ENCODE measurements at places on chromosomes 7 and 10.

- peak; percentile 60 for DNase-seq
Observed at GRCh38 chr7:134565643-134566136, 16.8 kb downstream of the AKR1B15 start.

DNA sequence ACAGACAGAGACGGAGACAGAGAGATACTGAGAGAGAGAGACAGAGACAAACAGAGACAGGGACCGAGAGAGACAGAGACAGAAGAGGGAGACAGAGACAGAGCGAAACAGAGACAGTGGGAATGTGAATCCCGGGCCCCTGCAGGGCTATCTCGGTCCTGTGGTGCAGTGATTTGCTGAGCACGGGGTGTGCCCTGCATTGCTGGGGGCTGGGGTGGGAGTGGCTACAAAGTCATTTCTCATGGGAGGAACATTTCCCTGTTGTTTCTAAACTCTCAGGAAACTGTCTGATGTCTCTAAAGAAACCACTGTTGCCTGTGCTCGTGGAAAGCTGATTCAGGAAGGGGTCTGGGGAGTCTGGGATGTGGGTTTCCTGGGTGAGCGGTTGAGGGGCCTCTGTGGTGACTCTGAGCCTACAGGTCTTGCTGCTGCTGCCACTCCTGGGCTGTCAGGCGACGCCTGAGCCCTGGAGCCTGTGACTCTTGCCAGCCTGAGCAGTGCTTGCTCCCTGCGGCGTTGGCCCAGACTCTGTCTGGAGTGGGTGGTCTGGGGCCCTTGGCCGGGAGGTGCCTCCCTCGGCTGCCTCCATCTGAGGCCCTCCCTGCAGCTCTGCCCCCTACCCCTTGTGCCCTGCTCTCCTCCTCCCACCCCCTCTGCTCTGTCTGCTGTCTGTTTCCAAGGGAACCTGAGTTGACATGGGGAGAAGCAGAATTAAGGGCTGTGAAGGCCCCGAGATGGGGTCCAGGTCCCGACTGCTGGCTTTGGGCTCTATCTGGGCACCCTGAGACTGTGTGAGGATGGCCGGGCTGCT, 292.0 kb downstream of the WDR37 start:
- DNase-seq = no peak

- DNase-seq = no peak
Observed at GRCh38 chr7:7870555-7870954, 98.0 kb upstream of the GLCCI1 start.

DNA sequence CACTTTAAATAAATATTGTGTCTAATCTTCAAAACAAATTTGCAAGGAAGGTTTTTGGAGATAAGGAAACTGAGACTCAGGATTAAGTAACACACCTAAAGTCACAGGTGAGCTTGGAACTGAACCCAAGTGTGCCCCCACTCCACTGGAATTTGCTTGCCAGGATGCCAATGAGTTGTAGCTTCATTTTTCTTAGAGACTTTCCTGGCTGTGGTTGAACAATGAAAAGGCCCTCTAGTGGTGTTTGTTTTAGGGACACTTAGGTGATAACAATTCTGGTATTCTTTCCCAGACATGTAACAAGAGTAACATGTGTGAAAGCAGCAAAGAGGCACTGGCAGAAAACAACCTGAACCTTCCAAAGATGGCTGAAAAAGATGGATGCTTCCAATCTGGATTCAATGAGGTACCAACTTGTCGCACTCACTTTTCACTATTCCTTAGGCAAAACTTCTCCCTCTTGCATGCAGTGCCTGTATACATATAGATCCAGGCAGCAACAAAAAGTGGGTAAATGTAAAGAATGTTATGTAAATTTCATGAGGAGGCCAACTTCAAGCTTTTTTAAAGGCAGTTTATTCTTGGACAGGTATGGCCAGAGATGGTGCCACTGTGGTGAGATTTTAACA, 1.5 kb downstream of the IL6 start:
- DNase-seq = peak; percentile 39

DNA sequence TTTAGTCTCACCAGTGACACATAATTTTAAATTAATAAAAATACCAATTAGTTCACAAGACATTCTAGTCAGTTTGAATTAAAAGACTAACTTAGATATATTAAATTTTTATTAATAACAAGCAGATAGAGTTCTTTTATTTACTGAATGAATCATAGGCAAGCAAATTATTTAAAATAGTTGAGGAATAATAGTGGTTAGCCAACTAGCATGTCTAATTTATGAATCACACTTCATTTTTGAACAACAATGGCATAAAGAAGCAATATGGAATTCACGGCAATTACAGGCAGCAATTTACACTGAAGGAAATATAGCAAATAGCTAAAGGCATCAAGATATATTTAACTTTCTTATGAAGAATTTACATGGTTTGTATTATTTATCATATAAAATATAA, 187.0 kb upstream of the SLC26A5 start:
- no peak for DNase-seq

GRCh38 chr10:103740611-103741010, 114.8 kb downstream of the SH3PXD2A start:
- no peak for DNase-seq

- DNase-seq = no peak
Observed at GRCh38 chr10:46560381-46560780, 3.9 kb upstream of the GPRIN2 start.

DNA sequence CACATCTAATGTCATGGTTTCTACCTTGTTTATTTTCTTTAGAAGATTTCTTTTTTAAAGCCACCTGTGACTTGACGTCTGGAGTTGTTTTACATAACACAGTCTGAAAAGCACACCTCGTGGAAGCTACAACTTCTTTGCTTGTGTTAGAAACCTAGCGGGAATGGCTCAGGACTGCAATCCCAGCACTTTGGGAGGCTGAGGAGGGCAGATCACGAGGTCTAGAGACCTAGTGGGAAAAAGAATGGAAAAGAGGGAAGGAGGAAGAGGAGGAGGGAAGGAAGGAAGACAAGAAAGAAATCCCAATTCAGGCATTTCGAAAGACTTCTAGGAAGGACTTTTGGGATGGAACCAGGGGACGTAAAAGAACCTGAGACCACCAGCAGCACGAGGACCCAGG, 146.3 kb upstream of the CELF2 start:
- no peak for DNase-seq

DNA sequence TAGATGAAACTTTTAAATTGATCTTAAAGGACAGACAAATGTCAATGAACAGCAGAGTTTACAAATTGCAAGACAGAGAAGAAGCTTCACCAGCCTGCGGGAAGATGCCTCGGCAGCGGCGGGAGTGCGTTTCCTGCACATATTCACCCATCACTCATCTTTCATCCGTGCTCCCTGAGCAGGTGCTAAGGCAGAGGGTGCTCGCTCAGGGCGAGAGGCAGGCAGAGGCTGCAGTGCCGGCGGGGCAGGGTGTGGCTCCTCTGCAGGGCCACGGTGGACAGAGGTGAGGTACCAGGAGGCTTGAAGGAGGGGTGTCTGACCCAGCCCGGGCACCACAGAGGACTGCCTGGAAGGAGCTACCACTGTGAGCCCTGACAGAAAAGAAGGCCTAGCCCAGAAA, 155.2 kb upstream of the PPP2R2D start:
- no peak for DNase-seq

- no peak for DNase-seq
Observed at GRCh38 chr7:97639036-97639435, 92.8 kb upstream of the TAC1 start.

DNA sequence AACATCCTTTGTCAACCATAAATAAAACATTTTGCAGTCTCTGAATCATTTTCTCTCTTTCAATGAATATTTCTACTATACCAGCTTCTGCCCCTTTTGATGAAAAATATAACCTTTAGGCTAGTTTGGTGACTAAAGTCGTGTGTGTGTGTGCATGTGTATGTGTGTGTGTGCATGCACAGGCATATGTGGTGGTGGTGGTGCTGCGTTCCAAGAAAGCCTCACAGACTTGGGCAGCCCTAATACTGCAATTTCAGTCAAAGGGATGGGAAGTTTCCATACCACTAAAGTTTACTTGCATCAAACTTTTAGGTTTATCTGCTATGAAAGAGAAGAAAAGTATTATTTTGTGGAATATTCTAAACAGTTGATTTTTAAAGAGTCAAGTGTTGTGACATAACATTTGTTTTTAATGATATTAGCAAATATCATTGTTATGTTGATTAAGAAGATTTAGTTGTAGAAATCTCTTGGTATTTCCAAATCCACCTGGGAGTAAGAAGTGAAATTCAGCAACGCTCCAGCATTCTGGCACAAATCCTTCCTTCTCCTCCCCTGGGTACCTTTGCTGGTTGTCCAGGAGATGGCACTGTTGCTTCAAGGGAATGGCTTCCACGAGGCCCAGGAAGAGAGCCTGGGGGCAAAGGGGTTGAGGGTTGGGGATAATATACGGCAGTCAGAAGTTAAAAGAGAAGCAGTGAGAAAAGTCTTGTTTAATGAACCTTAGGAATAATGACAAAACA, 41.5 kb downstream of the ASB4 start:
- no peak for DNase-seq

GRCh38 chr10:1048349-1048731, 579 bp downstream of the IDI1 start:
- no peak for DNase-seq

- peak; percentile 85 for DNase-seq
Observed at GRCh38 chr10:43137717-43138020, 576 bp upstream of the CSGALNACT2 start.

GRCh38 chr7:70380421-70381015, 751.4 kb upstream of the GALNT17 start:
- DNase-seq = no peak

- no peak for DNase-seq
Observed at GRCh38 chr7:30436518-30436917, 42.1 kb downstream of the NOD1 start.

Data from kidney (tissue), 22 donors.